ENCODE measurements at places on chromosomes 2 and 18. TPM values are rescaled to one million over a fixed set of nuclear protein-coding genes. Genes with fewer than 3 reads are reported as not detected.

Gene CDH2
- total RNA-seq, result 10.7 TPM

DNA sequence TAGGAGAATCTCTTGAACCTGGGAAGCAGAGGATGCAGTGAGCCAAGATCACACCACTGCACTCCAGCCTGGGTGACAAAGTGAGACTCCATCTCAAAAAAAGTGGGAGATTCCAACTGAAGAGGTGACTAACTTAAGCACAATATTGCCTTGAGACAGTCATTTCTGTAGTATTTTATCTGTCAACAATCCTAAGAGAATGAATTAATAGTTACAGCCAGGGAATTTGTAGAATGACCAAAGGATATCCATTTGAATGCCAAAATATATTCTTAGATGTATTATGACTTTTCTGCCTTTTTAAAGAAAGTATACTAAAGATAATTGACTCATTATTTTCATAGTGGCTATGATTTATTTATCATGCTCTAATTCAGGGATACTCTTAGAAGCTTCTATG, 40.7 kb upstream of the CCDC150 start:
- no peak for DNase-seq

Gene PROKR1
- total RNA-seq, result not detected

Gene SSB
- total RNA-seq, result 256 TPM

Gene SCN7A
- 0.18 TPM for total RNA-seq

GRCh38 chr2:38793511-38793910, 15.5 kb downstream of the GEMIN6 start:
- DNase-seq, result no peak

Gene SNED1
- total RNA-seq, result 22.3 TPM

GRCh38 chr2:44753552-44754285, 187.8 kb upstream of the SIX3 start:
- peak; percentile 95 for DNase-seq

GRCh38 chr2:162782138-162782537, 56.4 kb downstream of the KCNH7 start:
- DNase-seq, result no peak

Gene SIX2
- 51.9 TPM for total RNA-seq

Gene EGR4
- not detected for total RNA-seq

- no peak for DNase-seq
Measured at GRCh38 chr2:190679391-190679790, 30.5 kb downstream of the NAB1 start.

Gene CD8B
- total RNA-seq, result not detected

- DNase-seq, result no peak
Measured at GRCh38 chr2:73919596-73920228, 7.0 kb upstream of the DGUOK start.

- no peak for DNase-seq
Measured at GRCh38 chr2:26178746-26179436, 6.0 kb downstream of the GAREM2 start.

Gene NYAP2
- total RNA-seq, result 0.69 TPM

- no peak for DNase-seq
Measured at GRCh38 chr2:226888378-226888965, 52.6 kb downstream of the RHBDD1 start.

Gene GATA6
- 0.69 TPM for total RNA-seq

Gene FIGN
- 7.2 TPM for total RNA-seq

DNA sequence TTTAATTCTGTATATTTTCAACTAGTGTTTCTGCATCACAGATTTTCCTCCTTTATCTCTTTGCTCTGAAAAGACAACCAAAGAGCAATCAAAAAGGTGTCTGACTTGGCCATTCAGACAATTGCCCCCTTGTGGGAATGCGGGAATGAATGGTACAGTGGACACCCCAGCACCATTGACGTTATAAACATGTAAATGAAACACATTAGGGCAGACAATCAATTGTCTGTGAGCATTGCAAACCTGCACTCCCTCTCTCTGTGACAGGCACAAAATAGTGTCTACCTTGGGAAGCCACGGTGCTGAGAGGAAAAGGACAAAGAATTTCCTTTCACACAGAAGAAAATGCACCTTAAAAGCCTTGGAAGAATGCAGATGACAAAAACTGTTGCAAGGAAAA, 8.0 kb downstream of the ZEB2 start:
- DNase-seq, result no peak

DNA sequence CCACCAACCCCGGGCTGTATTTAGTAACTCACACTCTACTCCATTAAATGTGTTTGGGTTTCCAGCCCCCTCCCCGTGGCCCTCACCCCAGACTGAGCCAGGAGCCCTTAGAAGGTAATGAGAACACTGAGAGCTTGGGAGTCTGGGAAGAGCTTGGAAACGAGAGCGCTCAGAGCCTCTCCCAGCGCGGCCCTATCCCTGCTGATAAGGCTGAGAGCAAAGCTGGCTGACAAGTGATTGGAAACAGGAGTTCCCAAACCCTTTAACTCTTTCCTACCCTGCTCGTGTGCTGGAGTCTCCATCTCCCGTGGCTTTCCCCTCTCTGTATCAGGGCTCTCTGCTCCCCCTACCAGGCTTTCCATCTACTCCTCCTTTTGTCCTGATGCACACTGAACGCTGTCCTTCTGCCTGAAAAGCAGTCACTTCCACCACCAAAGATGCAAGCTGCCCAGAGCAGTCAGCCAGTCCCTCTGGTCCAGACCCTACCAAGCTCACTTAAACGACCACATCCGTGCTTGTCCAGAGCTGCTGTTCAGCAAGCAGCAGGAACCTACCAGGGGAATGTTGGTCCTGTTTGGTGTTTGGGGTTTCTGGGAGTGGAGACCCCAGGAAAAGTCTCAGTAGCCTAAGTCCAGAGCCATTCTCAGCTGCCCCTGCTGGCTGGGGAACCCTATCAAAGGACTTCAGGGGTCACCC, 100.0 kb upstream of the PKDCC start:
- no peak for DNase-seq

- DNase-seq, result no peak
Measured at GRCh38 chr2:222736301-222736700, 64.8 kb downstream of the MOGAT1 start.

- DNase-seq, result peak; percentile 5
Measured at GRCh38 chr2:167406558-167406957, 518.3 kb downstream of the XIRP2 start.

DNA sequence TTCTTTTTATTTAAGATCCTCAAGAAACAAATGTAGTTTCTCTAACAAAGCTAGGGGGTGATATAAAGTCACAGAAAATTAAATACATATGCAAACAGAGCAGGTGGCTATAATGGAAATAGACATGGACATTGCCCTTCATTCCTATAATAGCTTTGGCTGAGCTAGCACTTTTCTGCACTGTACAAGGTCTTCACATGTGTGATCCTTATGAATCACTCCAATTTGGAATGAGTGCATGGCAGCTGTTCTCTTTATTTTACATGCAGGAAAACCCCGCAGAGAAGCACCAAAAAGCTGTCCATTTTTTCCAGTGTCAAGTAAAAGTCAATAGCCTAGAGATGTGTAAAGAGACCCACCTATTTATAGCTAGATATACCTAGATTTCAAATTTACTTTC, 747.4 kb upstream of the SLC8A1 start:
- no peak for DNase-seq

GRCh38 chr2:28991021-28991420, 9.9 kb downstream of the TOGARAM2 start:
- no peak for DNase-seq

Gene FTCDNL1
- 2.6 TPM for total RNA-seq

DNA sequence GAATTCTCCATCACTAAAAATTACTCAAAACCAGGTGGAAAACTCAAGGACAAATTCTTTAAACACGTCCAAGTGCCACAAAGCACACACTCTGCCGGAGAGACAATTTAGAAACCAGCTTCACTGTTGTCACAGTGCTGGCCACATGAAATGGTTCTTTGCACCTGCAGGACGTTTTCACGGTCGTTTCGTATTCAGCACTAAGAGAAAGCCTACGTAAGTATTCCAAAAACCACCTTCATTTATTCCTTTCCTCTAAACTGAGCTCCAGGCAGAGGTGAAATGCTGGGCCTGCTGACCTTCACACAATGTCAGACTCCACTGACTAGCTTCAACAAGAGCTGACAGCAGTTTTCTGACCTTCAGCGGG, 680 bp downstream of the ATP5F1A start:
- DNase-seq, result no peak

- peak; percentile 1 for DNase-seq
Measured at GRCh38 chr2:239471011-239471792, 70.4 kb upstream of the HDAC4 start.

DNA sequence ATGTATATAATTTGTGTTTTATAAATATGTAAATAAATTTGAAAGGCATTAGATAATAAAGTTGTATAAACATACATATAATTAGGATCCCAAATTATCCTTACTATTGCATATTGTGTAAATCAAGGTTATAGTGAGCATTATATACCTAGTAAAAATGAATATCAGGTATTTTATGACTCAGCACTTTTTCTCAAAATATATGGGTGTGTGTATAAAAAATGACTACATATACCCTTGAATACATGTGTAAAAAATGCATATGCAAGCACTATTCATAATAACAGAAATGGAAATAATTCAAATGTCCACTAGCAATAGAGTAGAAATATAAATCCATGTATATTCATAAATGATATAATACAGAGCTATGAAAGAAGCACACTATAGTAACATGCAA, 870.9 kb upstream of the CNTNAP5 start:
- DNase-seq, result no peak

Gene CYP27C1
- total RNA-seq, result 0.30 TPM

DNA sequence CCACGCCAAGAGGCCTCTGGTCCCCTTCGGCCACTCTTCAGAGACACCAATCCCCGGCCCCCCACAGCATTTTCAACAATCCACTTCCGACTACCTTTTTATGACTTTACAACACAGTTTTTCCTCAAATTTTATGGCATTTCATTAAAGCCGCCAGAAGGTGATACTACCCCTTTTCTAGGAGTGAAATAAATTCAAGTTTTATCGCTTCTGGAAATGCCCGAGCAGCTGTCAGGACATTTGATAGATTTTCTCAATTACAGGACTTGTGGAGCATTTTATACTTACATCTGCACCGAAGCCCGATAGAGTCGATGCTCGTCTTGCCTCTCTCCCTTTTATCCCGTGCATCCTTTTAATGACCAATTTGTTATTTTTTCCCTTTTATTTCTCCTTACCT, 108.1 kb upstream of the CREB1 start:
- DNase-seq, result no peak

All from SJCRH30 (cell line).